Stimulated activated CD8-positive, alpha-beta memory T cell treated with anti-CD3 and anti-CD28 coated beads, Interleukin-7, amount 100 ng/mL, for 1 hour (primary cell): ENCODE measurements at places on chromosomes 4 and X.

DNA sequence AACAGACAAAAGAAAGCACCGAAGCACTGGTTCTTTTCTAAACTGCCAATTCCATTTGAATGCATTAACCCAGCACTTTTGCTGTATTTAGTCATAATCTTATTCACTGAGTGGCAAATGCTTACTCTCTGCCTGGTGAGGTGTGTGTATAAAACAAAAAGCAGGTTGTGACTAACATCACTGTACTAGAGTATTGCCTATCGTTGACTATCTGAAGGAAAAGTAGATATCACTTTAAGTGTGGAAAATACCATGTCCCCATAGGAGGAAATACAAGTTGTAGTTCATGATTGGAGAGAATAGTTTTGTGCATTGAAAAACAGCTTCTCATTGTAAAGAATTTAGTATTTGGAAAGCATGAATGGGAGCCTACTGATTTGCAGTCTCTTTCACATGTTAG, 2.7 kb downstream of the PDLIM5 start:
- no peak for DNase-seq

DNA sequence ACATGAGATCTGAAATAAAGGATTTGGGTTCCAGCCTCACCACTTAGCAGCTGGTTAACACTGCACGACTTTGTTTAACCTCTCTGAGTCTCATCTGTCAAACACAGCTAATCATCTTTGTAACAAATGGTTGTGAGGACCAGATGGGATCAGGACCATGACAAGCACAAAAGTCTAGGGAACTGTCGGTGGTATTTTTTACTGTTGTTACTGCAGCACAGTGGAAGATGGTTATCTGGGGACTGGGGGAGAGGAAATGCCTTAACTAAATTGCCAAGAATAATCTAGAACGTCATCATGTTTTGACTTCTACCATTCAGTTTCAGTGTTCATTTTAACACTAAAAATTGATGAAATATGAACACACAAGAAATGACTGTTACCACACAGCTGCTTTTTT, 99.5 kb downstream of the ADGRA3 start:
- DNase-seq: no peak

DNA sequence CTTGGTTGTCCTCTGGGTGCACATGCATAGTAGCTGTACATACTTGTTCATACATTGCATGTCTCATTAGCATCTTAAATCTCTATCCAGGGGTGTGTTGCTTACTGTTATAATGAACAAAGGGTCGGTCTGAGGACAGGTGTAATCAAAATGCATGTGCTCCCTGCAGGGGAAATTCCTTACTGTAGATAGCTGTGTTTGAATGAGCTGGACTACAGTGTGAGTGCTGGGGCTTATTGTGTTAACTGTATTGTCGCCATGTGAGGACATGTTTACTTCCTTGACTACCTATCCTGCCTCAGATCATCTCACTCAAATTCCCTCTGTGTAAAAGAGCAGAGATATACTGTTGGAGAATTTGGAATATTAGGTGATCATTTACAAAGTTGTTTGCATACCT, 98.7 kb downstream of the KLHL34 start:
- no peak for DNase-seq

- no peak for DNase-seq
These were observed at the start of gene DRP2 for GRCh38 chrX:101219116-101219863. TSS of gene DRP2 (plus strand) at chrX:101219786. CDS start at chrX:101231648, 11,862 bp downstream.

- no peak for DNase-seq
These were observed 2.0 kb upstream of the SOD3 start for GRCh38 chr4:24793219-24794005.

GRCh38 chrX:54044877-54045338, 635 bp upstream of the PHF8 start:
- DNase-seq: no peak

- DNase-seq: no peak
These were observed 516.4 kb upstream of the GRIA3 start for GRCh38 chrX:122667667-122668066.

- no peak for DNase-seq
These were observed 37.3 kb upstream of the BBS12 start for GRCh38 chr4:122695226-122695625.

- DNase-seq: no peak
These were observed 227.4 kb downstream of the HS3ST1 start for GRCh38 chr4:11201256-11201655.

DNA sequence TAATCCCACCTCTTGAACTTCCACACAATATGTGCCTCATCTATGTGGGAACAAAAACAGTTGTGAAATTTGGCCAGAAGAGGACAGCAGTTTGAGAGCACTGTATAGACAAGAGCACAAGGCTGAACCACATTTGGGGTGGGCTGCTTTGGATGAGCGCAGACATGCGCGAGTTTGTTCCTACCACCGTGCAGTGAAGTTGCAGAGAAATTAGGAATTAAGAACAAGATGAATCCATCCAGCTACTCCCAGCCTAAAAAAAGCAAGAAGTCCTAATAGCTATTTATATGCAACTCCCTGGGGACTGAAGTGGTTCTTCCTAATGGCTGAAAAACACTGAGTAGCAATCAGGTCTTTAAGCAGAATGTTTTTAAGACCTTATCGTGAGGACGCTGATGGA, 1.0 kb downstream of the GAB3 start:
- no peak for DNase-seq

GRCh38 chr4:154982187-154983047, 201.3 kb downstream of the RBM46 start:
- DNase-seq: no peak

- no peak for DNase-seq
These were observed 30.6 kb upstream of the NSUN7 start for GRCh38 chr4:40719008-40719623.

- no peak for DNase-seq
These were observed 272.6 kb upstream of the HAND2 start for GRCh38 chr4:173802662-173803022.

DNA sequence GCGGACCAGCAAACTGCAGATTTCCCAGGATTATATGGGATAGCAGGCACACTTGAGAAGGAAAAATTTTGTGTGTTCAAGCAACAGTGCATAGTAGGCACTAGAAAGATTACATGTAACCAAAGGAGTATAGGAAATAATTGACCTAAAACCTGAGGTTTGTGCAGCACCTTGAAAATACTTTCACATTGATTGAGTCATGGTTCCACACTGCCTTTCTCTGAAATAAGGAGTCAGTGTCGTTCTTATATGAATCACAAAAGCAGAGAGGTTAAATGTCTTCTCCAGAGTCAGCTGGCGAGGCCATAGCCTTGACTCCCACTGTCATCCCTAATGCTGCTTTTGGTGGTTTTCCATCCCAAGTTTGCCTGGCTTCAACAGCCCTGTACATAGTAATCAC, 138.9 kb downstream of the SOWAHB start:
- no peak for DNase-seq

DNA sequence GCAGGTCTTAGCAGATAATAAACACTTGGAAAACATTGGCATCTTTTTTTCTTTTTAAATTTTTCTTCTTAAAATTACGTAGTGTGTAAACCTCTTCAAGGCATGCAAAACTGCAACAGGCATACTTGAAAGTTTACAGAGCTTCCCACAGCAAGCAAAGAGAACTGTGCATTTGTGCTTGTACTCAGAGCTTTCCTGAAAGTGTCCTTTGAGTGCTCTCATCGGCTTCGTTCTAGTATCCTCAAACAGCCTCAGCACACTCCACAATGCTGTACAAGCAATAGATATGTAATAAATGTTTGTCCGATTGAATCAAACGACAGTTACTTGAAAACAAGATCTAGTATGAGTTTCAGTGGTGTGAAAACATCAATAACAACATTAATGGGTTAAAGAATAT, 227.5 kb downstream of the PAPSS1 start:
- DNase-seq: no peak

DNA sequence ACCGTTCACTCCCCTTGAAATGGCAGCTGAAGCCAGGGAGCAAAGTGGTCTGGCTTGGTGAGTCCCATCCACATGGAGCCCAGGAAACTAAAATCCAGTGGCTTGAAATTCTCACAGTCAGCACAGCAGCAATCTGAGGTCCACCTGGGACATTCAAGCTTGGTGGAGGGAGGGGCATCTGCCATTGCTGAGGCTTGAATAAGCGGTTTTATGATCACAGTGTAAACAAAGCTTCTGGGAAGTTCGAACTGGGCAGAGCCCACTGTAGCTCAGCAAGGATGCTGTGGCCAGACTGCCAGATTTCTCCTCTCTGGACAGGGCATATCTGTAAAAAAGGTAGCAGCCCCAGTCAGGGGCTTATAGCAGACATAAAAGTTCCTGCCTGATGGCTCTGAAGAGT, 15.5 kb upstream of the FAAH2 start:
- DNase-seq: no peak

DNA sequence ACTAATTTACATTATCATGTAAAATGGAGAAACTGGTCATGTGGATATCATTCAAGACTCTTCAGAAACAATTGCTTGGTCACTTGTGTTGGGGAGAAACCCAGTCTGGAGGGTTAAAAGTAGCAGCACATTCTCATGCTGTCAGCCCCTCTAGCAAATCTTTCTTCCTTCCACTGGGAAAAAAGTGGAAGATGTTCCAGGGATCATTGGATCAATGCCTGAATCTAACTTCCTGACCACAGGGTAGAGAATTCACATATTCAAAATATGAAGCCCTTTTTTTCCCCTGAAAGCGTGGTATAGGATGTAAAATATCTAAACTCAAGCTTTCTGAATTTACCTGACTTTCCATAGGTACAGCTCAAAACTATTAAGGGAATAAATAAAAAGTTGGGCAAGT, 98.0 kb downstream of the CXCL13 start:
- DNase-seq: no peak

- DNase-seq: no peak
These were observed 11.7 kb upstream of the PTPN13 start for GRCh38 chr4:86582410-86582809.

DNA sequence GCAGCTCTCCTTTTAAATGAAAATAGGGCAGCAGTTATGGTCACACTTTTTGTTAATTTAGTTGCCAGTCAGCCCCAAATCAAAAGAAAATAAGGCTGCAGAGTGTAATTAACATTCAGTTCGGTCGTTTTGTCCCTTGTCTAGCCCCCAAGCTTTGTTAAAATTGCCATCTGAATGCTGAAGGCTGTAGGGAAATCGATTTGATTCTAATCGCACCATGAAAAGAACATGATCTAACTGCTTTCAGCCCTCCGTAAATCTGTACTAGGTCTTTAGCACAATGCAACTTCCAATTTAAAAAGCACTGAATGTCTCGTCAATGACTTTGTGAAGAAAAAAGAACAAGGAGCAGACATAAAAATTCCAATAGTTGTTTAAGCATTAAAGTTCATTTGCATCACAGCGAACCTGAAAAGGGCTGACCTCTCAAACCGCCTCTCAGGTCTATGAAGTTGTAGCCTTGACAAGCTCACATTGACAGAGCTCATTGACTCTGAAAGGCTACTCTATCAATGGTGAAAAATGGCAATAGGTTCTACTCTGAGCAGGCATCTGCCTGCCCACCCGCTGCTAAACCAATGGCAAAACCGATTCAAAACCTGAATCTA, 48.9 kb downstream of the CHIC2 start:
- DNase-seq: no peak

DNA sequence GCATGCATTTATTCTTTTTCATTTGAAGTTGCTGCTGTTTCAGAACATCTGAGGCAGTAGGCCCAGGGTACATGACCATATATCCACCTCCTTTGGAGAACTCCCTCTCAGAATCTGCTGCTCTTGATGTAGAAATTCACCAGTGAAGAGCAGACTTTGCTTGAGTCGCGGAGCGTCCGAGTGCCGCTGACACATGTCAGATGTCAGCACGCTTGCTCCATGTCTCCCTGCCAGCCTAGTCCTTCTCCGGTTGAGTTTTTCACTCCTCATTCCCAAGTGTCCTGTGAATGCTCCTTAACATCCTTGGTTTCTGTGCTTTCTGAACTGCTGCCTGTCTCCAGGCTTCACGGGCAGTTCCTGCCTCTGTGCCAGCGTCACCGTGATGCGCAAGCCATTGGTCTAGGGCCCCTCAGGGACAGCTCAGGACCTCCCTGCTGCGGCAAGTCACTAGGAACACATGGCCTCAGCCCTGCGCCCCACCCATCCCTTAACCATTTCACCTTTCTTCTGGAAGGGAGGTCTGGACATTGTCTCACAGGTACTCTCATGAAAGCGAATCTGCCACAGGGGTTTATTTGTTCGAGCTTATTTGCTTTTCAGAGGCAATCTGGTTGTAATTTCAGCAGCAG, 93.1 kb upstream of the RBPJ start:
- DNase-seq: no peak

GRCh38 chrX:9188117-9188516, 154.2 kb upstream of the FAM9B start:
- no peak for DNase-seq

DNA sequence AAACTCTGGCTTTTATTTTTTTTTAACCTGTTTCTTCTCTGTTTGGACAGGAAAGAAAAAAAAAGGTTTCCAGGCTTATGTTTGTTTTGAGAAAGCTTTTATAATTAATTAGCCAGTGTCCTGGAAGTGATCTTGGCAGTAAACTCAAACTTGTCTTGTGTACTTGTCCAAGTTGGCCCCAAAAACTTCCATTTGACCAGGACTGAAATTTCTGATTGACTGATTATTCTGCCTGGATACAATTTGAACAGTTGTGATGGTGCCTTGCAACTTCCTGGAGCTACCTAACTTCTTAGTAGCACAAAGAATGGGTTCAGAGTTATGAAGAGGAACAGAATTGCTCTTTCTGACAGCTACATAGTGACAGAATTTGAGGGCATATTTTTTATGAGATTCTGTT, 62.0 kb downstream of the SLC4A4 start:
- DNase-seq: no peak

DNA sequence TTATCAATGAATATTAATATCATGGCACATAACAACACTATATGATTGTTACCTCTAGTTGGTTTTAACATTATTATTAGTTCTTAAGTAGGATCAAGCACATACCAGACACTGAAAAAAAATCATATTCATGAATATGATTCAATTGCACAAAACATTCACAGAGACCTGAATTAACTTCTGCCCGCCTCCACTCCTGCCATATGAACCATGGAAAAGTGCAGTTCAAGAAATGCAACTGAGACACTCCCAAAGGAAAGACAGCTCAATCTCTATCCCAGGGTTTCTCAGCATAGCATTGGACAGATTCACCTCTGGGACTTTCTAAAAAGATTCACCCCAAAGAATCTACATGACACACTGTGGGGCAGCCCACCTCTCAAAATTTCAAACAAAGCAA, 103.5 kb upstream of the KCNIP4 start:
- DNase-seq: no peak

DNA sequence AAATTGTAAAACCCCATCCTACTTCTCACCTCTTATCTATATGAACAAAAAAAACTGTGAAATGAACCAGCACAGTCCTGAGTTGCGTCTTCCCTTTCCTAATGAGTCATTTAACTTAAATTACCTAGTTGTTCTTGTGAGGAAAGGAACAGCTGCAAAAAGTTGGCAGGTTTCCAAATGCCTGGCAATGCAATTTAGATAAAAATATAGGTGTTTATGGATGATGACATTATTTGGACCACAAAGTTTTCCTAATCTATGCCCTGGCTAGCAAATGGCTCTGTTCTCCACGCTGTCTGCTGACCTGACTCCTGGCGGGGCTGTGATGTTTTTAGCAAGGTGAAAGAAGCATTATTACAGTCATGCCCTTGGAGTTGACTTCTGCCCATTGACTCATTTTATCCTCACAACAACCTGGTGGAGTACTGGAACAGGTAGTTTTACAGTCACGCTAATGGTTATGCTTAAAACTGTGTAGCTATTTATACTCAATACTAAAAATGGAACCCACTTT, 29.8 kb upstream of the RELL1 start:
- no peak for DNase-seq
